ENCODE measurements at places on chromosomes 4 and X.

GRCh38 chr4:168787801-168788595 is 222.1 kb downstream of the CBR4 start:
- no peaks in the 10 kb centered on the region for H3K36me3 ChIP-seq
- no peak overlapping the region for H3K27ac ChIP-seq
- no peaks in the 10 kb centered on the region for H3K27me3 ChIP-seq
- no peak for DNase-seq
- H3K4me3 ChIP-seq, result no peak overlapping the region

- no peaks in the 10 kb centered on the region for H3K36me3 ChIP-seq
- DNase-seq, result no peak
- H3K4me3 ChIP-seq, result no peak overlapping the region
- H3K27me3 ChIP-seq, result no peaks in the 10 kb centered on the region
- H3K4me1 ChIP-seq, result no peaks in the 10 kb centered on the region
Observed at GRCh38 chr4:45063696-45064095, 337.3 kb upstream of the GNPDA2 start.

DNA sequence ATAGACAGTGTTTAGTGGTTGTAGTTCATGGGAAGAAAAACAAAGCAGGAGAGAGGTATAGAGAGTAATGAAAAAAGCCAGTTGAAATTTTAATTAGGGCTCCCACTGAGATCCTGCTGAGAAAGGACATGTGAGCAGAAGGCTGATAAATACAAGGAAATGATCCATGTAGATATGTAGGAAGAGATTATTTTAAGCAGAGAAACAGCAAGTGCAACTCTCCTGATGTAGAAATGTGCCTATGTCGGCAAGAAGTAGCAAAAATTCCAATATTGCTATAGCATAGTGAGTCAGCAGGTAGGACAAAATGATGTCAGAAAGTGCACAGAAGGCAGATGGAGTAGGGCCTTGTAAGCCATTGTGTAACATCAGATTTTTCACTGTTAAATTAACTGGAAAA is 1027.3 kb downstream of the PCDH18 start:
- H3K4me1 ChIP-seq, result no peaks in the 10 kb centered on the region
- no peaks in the 10 kb centered on the region for H3K36me3 ChIP-seq
- H3K4me3 ChIP-seq, result no peak overlapping the region

DNA sequence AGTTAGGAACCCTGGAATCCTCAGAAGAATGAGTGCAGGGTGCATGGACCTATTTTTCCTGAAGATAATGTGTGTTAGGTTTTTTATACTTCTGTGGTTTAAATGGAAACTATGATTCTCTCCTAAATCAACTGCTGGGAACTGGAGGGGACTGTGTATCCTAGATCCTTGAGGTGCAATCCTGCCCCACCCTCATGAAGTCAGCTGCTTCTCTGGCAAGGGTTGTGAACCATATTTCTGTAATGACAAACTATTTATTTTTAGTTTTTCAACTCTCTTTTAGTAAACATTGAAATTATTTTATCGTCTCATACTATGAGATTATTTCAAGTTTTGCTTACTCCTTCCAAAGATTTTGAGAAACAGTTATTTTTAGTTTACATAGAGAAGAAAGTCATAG is 25.8 kb upstream of the VEGFC start:
- no peaks in the 10 kb centered on the region for H3K36me3 ChIP-seq
- H3K27ac ChIP-seq, result no peak overlapping the region
- DNase-seq, result no peak
- H3K4me3 ChIP-seq, result no peak overlapping the region

- no peaks in the 10 kb centered on the region for H3K36me3 ChIP-seq
- H3K4me3 ChIP-seq, result no peak overlapping the region
- DNase-seq, result no peak
- H3K27me3 ChIP-seq, result no peaks in the 10 kb centered on the region
- H3K27ac ChIP-seq, result no peak overlapping the region
Observed at GRCh38 chr4:180099957-180100356, 2143.2 kb upstream of the TENM3 start.

DNA sequence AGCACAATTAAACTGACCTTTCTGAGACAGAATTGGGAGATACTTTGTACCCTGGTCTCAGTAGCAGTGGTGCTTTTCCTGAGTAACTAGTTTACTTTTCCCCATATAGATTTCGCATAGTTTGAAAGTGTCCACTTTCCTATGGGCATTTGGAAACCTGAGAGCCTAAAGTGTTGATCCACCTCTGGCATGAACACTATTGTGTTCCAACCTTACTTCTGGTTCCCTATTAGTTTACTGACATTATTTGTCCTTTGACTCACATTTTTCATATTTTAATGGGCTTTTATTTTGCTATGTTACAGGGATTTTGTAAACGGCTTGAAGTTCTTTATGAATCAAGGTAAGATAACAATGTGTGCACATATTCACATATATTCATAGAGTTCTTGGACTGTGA is 103.7 kb downstream of the CBLL2 start:
- H3K4me3 ChIP-seq, result no peak overlapping the region
- H3K36me3 ChIP-seq, result no peaks in the 10 kb centered on the region

- no peaks in the 10 kb centered on the region for H3K4me1 ChIP-seq
- no peak for DNase-seq
- H3K27me3 ChIP-seq, result no peaks in the 10 kb centered on the region
Observed at GRCh38 chr4:10413177-10413576, 44.0 kb downstream of the ZNF518B start.

All from spleen (tissue), 13 donors.